Hypothalamus (tissue), 51 donors: ENCODE measurements at places on chromosomes 1 and 21.

DNA sequence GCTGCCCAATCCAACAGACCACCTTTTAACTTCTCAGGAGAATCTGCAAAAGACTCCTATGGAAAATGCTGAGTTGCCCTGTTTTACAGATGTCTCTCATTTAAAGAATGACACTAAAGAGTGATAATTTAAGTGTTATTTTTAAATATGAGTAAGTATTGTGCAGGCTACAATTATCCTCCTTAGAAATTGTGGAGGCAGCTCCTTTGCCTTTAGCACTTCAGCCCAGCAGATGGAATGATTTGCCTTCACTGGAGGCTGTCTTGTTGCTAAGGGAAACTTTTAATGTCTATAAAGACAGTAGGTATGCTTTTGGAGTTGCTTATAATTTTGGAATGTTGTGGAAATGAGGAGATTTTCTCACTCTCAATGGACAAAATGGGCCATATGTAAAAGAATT is 1345.5 kb downstream of the NCAM2 start:
- DNase-seq: no peak

DNA sequence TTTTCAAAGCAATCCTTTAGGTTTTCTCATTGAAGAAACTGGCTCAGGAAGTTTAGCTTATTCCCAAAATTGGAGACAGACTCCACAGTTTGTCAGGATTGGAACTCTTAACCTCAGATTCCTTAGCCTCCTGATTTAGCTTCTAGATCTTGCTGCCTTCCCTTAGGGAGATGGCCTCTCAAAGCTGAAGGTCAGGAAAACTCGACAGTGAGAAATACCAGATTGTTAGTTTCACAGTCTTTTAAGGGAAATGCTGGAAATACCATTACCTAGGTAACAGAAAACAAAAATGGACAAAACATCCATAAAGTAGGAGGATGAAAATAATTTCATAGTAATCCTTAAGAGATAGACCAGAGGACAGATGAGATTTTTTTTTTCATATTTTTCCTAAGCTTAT is 7.8 kb downstream of the RASAL2 start:
- no peak for DNase-seq

- DNase-seq: no peak
Measured at GRCh38 chr21:42361286-42361685, 5.0 kb downstream of the TFF1 start.

- no peak for DNase-seq
Measured at GRCh38 chr1:198632007-198632406, 6.8 kb upstream of the PTPRC start.

- DNase-seq: no peak
Measured at GRCh38 chr1:113782406-113782805, 23.1 kb upstream of the PHTF1 start.

- DNase-seq: no peak
Measured at GRCh38 chr1:161723459-161724141, 2.3 kb downstream of the FCRLB start.

DNA sequence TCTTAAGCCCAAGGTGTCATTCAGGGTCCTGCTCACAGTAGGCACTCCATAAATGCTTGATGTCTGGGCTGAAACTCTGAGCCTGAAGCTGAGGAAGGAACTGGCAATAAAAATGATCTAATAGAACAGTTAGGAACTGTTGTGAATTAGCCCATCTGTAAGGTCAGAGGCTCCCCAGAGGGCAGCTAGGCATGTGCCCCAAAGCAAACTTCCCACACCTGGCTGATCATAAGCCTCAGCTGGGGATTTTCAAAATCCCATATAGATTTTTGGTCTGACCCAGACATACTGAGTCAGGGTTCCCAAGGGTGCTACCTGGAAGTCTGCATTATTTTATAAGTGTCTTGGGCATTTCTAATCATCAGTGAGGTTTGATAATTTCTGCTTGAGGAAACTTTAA is 309.4 kb upstream of the PROX1 start:
- no peak for DNase-seq

DNA sequence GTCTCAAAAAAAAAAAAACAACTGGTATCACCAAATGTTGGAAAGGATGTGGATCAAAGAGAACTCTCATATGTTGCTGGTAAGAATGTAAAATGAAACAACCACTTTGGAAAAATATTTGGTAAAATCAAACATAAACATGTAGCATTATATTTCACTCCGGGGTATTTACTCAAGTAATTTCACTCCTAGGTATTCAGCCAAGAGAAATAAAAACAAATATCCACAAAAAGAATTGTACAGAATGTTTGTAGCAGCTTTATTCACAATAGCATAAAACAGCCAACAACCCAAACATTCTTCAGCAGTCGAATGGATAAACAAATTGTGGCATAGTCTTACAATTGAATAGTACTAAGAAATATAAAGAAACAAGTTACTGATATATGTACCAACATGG is 32.4 kb upstream of the ZSWIM5 start:
- no peak for DNase-seq

GRCh38 chr1:53552146-53552861 is 93.1 kb downstream of the DMRTB1 start:
- no peak for DNase-seq

DNA sequence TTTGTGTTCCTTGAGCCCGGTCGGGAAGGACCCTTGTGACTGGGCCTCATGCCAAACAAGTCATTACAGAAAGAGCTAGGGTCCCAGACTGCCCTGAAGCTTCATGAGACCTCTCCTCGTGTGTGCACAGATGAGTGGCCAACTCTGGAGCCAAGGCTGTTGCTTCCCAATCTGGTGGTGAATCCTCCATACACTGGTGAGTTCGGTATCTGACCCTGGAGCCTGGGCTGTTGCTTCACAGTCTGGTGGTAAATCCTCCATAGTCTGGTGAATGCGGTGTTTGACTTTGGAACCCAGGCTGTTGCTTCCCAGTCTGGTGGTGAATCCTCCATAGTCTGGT is 737.8 kb downstream of the MATN1 start:
- no peak for DNase-seq

DNA sequence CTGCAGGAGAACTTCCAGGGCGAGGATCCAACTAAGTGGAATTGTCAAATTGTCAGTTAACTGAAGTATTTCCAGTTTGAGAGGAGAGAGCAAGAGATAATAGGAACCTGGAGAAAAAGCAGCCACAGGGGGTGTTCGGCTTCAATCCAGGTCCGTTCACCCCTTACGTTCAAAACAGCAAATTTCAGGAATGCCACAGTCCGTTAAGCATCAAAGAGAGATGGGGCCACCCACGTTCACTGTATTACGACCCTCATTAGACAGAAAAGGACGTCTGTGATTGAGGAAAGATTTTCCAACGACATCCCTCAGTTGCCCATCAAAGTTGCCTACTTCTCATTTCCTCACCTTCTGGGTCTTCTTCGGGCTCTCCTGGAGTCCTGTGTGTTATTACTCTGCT is 422.5 kb upstream of the VAMP3 start:
- DNase-seq: no peak

DNA sequence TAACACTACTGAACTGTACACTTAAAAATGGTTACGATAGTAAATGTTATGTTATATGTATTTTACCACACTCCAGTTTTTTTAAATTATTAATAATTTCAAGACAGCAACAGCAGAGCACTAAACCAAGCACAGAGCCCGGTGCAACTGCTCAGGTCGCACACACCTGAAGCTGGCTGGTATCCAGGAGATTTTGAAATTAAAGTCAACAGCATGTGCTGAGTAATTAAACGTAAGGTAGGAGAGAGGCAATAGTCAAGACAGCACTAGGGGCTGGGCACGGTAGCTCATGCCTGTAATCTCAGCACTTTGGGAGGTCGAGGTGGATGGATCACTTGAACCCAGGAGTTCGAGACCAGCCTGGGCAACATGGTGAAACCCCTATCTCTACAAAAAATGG is 35.1 kb upstream of the SLC30A10 start:
- DNase-seq: no peak

- DNase-seq: no peak
Measured at GRCh38 chr1:172906778-172907592, 143.8 kb downstream of the TNFSF18 start.

- no peak for DNase-seq
Measured at GRCh38 chr1:173914366-173914871, 2.7 kb downstream of the SERPINC1 start.

DNA sequence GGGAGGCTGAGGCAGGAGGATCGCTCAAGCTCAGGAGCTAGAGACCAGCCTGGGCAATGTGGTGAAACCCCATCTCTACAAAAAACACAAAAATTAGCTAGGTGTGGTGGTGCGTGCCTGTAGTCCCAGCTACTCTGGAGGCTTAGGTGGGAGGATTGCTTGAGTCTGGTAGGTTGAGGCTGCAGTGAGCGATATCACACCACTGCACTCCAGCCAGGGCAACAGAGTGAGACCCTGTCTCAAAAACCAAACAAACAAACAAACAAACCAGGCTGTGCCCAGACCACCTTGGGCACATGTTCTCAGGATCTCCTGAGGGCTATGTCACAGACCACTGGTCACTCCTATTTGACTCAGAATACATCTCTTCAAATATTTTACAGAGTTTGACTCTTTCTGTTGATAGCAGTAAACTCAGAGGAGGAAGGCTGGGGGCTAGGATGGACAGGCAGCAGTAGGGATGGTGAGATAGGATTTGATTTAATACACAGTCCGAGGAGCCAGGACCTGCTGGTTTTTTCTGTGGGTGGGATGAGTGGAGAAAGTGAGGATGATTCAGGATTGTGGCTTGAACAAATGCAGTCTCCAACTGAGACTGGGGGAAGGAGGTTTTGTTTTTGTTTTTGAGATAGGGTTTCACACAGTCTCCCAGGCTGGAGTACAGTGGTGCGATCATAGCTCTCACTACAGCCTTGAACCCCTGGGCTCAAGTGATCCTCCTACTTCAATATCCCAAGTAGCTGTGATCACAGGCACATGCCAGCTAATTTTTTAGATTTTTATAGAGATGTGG is 46.5 kb downstream of the OLFML3 start:
- no peak for DNase-seq

DNA sequence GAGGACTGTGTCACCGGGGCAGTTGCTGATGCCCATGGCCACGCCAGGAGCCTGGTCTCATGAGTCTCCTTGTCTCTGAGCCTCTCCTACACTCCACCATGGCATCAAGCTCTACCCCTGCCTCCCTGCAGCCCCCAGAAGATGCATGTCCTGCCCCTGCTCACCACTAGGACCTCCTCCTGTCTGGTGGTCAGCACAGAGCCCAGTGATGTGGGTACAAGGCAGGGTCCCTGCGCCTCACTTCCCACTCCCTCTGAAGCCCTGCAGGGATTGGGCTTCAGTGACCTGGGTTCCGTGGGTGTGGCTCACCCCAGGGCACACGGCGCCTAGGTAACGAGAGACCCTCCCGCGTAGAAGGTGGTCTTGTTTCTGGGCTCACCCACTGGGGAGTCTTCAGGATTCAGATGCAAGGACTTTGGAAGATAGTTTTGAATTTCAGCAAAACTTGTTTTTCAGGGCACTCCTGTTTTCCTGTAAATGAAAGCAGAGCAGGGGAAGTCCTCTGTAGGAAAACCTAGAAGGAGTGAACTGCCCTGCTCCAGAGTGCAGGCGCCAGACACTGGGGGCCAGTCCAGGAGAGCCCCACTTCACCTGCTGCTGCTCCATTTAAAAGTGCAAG is 2.8 kb downstream of the COL18A1 start:
- DNase-seq: no peak

DNA sequence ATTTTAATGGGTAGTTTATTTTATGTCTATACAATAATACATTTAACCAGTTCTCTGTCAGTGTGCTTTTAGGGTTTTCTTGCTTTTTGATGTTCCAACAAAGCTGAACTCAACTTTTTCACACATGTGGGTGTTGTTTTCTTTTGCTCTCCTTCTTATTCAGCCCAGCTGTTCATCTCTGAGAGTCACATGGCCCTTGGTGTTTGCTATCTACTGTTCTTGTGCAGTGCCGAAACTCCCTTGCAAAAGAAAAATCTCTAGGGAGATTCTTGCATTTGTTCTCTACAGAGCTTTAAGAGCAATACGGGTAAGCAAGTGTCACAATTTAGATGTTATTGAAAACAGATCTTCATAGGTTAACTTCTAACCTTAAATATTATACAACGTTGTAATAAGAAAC is 281.1 kb upstream of the CXADR start:
- no peak for DNase-seq

DNA sequence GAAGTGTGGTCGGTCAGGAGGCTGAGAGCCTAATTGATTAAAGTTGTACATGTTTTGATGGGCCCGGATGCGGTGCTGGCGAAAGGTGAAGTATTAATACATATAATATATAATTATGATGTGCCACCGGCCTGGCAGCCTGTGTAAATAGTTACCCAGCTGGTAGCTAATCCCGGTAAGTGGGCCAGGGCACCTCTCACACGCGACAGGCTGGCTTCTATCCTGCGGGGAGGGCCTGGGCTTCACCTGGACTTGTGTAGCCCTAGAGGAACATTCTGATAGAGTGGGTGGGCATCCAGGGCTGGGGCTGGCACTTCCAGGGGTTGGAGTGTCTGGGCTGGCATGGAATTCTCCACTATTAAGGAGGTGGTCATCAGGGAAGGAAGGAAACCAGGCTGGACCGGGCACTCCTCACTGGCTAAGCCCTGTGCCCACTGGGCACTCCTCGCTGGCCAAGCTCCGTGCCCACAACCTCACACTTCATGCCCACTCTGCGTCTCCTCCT is 48.3 kb downstream of the IGSF21 start:
- no peak for DNase-seq

DNA sequence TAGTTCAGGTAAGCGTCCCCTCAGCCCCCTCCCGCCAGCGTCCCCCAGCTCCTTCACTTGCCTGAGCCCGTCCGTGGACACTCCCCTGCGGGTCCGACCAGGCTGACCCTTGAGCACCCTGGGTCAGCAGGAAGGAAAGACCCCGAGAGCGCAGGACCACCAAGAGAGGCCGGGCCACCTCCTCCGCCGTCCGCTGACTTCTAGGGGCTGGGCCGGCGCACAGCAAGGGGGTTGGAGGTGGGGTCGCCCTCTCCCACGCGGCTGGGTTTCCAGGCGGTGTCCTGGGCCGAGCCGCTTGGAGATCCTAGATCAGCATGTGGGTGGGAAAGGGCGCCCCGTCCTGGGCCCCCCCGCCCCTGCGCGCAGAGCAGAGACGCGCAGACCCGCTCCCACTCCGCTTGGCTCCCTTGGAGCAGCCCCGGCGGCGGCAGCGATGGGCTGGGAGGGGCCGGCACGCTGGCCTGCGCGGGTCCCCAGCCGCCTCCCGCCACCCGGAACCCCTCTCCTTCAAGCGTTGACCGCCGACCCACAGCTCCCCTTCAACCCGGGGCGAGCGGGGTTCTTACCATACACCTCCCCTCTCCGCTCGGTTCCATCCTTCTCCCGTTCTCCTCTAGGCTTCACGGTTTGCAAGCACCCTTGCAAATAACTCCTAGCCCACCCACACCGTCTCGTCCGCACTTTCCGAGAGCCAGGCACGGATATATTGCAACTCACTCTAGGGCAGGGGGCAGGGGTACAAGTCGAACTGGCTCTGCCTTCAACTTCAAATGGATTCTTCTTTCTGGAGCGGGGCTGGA is 7.5 kb downstream of the KNCN start:
- DNase-seq: no peak

- DNase-seq: no peak
Measured at GRCh38 chr1:15176898-15177665, 23.5 kb downstream of the TMEM51 start.

DNA sequence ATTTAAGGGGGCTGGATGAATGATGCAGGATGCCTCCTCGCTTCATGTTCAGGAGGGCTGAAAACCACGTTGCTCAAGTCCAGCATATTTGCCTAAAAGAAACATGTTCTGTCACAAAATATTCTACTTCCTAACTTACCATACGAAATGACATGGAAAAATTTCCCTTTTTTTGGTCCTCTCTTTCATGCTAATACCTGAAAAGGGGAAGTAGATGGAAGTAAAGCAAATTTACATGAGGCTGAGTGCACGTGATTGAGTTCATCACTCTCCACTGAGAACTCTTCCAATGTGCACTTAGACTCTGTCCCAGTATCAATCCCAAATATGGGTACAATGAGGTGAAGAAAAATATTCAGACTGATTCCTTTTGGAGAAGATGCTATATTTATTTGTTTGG is 23.0 kb downstream of the XCL2 start:
- no peak for DNase-seq
